ENCODE measurements at places on chromosomes 7 and 10.

- no peak for DNase-seq
Measured at GRCh38 chr10:129023082-129023481, 444.0 kb upstream of the MGMT start.

DNA sequence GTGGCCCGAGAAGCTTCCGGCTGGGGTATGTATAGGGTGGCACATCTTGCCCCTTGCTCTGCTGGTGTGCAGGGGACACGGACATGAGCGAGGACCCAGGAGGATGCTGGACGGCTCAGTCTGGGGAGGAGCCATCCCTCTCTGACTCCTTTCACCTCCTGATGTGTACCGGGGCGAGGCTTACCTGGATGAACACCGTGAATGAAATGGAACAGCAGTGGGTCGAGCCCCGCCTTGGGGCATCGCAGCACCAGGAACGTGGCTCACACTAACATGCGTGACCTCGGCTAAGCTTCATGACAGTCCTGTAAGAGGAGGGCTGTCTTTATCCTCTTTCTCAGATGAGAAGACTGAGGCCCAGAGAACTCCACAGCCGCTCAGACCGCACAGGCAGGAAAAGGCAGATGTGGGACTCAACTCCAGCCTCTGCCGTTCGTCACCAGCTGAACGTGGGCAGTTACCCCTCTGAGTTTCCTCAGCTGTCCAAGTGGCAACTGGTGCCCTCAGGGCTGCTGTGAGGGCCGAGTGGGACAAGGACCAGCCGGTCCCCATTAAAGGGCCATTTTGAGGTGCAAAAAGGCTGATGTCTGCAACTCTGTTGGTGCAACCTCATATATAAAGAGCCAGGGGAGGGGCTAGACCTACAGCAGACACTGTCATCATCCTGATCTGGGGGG lies 54.5 kb downstream of the INSIG1 start:
- DNase-seq, result no peak

DNA sequence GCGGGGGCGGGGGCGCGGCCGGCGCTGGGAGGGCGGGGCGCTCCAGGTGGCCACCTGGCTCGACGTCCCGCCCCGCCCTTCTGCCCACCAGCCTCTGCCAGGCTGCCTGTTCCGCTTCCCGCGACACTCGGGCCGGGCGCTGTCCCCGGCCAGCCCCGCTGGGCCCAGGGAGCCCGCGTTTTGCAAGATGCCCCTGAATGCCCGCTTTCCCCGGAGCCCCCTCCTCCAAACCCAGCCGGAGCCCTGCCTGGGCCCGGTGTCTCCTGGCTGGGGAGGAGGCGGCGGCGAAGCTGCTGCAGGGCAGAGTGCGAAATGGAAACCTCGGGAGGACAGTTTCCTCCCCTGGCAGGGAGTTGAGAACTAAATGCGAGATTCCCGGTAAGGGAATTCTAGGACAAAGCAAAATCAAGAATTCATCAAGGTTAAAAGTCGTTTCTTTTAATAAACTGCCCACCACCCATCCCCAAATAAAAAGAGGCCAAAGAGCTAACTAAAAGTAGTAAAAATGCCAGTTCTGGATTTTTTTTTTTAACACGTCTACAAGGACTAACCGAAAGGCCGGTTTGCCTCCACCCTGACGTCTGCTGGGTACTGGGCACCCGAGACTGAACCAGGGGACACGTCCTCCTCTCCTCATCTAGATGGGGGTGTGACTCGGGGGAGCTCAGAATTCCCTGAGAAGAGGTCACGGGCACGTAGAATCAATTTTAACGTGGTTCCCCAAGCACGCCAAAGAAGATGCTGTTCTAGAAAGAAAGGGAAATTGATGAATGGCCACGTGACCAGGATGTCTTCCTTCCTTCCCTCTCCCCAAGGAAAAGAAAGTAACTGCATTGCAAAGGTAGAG lies 200.4 kb upstream of the NFE2L3 start:
- no peak for DNase-seq

DNA sequence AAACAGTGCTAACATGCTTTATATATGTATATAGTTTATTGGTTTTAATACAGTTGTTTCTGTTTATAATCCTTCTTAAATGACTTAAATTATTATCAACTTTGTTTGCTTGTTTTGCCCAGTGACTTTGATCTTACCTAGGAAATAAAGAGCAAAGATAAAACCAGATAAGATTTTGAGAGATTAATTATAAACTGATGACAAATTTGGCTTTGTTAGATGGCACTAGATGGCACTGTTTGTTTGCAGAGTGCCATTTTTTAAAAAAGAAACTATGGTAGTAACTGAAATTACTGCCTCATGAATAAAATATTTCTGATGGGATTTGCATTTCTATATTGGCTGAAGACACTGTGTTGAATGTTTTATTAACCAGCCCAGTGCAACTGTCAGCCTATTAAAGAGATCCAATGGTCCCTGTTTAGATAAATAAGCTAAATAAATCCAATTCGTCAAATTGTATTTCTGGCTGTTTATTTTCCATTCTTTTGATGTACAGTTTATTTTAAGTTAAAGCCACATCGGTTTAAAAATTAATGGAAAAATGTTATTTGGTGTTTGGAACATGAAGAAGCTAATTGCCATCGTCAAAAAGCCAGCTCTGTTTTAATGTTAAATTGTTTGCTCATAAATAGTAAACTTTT lies 28.7 kb downstream of the VTI1A start:
- DNase-seq, result no peak

GRCh38 chr10:130188195-130189175 lies 52.3 kb downstream of the GLRX3 start:
- DNase-seq, result no peak

- DNase-seq, result no peak
Measured at GRCh38 chr7:41047789-41048191, 655.1 kb downstream of the INHBA start.

- no peak for DNase-seq
Measured at GRCh38 chr7:120743128-120743527, 114.8 kb downstream of the TSPAN12 start.

- DNase-seq, result no peak
Measured at GRCh38 chr10:4121502-4122380, 336.7 kb upstream of the KLF6 start.

- DNase-seq, result no peak
Measured at GRCh38 chr7:122965306-122965705, 30.2 kb downstream of the TAS2R16 start.

GRCh38 chr10:28806488-28806941 lies 129.2 kb downstream of the BAMBI start:
- no peak for DNase-seq

- no peak for DNase-seq
Measured at GRCh38 chr10:60237977-60238758, 151.5 kb downstream of the ANK3 start.

DNA sequence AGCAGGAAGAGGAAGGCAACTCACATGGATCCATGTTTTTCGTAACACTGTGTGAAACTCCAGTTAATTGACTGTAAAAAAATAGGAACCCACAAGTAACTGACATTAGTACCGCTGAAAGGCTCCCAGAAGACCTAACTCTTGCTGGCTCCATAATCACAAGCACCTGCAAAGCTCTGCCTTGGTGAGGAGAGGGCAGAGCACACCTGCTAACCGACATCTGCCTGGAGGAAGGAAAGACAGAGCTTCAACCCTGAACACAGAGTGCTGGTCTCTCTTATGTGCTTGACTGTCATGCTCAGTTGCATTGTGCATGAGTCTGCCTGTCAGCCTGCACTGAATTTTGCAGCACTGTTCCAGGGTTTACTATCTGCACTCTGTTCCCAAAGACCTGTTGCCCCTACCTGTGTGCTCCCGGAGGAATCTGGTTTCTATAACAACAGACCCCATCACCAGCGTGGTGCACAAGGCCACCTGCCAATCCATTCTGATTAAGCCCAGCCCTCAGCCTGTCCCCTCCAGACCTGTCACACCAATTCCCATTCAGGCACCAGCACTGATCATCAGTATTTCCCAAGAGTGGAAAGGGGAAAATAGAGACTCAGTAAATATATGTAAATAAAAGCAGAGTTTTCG lies 63.1 kb upstream of the ANKRD1 start:
- no peak for DNase-seq

- DNase-seq, result no peak
Measured at GRCh38 chr10:89373916-89374711, 3.7 kb upstream of the IFIT1B start.

DNA sequence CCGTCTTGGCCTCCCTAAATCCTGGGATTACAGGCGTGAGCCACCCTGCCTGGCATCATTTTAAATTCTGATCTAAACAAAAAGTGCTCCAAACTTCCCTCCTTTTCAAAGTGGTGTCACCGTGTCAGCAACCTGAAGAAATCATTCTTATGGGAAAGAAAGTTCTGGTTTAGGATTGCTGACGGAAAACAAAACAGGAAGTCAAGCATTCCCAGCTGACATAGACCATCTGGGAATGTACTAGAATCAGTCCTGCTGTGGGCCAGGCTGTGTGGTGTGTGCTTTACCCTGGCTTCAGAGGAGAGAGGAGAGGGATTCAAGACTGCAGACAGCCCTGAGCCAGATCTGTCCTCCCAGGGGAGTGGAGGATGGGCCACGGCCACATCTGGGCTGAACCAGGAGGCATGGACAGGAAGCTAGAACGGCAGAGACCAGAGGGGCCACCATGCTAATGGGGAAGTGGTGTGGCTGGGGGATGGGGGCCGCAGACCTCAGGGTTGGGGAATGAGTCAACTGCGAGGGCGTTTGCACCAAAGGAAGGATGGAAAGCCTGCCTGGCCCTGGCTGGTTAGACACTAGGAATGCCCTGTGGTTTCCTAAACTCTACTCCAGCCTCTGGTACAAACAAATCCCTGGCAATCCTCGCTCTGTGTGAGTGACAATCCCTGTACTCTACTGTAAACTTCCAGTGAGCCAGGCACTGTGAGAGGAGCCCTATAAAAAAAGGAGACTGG lies 16.7 kb upstream of the CLIP2 start:
- DNase-seq, result no peak

All from T follicular helper cell (primary cell).